ENCODE measurements at places on chromosomes 11 and 22.

DNA sequence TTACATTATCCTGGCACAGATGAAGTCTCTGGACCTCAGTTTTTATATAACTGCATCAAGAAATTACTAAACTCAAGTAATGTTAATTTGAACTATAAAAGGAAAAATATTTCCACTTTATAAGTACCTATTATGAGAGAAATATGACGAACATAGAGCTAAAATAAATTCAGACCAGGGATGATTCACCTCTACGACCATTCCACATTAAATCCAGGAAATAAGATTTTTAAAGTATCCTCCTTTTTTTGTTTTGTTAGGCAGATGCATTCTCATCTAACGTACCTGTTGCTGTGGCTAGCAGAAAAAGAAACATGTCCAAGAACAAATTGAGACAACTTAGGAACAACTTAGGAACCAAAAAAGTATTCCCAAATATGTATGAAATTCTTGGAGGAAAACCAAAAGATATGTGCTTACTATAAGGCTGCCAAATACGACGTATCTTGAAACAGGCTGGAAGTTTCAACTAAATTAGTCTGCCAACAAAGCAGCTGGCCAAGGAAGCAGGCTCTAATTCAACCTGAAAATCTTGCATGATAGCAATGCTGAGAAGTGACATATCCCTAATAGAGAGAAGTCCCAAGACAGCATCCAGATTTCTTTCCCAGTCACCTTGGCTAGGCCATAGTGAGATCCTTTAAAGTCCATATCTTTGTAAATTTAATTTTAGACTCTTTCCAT lies 15.7 kb downstream of the SPTY2D1 start:
- no peak for DNase-seq

DNA sequence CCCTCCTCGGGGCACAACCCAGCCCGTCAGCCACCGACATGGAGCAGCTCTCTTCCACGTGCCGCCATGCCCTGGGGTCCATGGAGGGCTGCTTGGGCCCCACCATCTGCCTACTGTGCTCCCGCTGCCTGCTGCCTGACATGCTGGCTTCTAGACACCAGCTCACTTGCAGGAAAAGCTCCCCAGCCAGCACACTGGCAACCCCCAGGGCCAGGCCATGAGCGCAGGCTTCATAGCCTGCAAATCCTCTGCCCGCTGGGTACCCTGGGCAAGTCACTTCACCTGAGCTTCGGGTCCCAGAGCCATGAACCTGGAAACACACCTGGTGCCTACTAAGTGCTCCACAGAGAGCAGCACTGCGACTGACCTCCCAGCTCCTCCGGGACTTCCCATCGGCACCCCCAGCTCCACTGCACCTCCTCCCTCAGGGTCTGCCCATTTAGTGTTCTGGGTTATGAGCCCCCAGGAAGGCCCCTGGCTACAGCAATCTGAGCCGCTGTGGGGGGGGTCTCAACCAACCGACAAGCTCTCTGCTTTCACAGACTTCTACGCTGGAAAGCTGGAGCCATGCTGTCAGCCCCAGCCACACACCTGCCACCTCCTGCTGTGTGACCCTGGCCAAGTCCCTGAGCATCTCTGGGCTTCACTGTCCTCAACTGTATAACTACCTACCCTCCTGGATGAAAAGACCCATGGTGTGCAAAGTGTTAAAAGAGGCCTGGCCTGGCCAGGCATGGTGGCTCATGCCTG lies 139.2 kb downstream of the CRYBB2 start:
- DNase-seq: no peak

GRCh38 chr11:128688031-128688713 lies 5.7 kb upstream of the FLI1 start:
- no peak for DNase-seq

DNA sequence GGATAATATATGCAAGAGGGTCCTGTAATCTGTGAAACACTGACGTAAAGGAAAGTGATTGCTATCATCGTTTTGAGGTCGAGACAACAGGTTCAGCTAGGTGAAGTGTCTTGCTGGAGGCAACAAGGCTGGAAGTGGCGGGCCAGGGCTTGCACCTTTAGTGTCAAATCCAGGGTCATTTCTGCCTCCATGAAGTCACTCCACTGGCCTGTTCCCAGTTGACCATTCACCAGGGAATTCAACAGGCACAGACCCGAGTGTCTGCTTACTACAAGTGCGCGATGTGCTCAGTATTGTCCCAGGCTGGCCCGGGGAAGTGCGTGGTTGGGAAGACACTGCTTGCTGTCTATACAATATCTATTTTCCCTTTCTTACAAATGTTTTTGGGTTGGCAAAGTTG lies 225.0 kb downstream of the CEP164 start:
- DNase-seq: no peak

DNA sequence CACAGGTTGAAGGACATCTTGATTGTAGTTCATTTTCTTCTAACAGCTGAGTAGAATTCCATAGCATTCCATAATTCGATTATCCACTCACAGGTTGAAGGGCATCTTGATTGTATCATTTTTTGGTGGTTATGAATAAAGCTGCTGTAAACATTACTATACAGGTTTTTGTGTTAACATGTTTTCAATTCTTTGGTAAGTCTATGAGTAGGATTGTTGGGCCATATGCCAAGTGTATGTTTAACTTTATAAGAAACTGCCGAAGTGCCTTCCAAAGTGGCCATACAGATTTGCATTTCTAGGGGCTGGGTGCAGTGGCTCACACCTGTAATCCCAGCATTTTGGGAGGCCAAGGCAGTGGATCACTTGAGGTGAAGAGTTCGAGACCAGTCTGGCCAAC lies 44.6 kb downstream of the ANKRD42 start:
- DNase-seq: no peak

- DNase-seq: no peak
Measured at GRCh38 chr11:118443590-118444218, 7.4 kb downstream of the KMT2A start.

Data from NCI-H1048 (cell line).